ENCODE measurements at places on chromosomes 1 and 21.

- no peak for DNase-seq
Measured at GRCh38 chr1:96002201-96002600, 719.4 kb upstream of the PTBP2 start.

GRCh38 chr1:89530444-89531089, 5.9 kb downstream of the LRRC8B start:
- DNase-seq, result no peak

GRCh38 chr1:21926814-21927532, 10.1 kb downstream of the HSPG2 start:
- no peak for DNase-seq

GRCh38 chr1:54463259-54464030, 57.3 kb upstream of the SSBP3 start:
- no peak for DNase-seq

- no peak for DNase-seq
Measured at GRCh38 chr1:242651817-242652216, 127.3 kb upstream of the PLD5 start.

GRCh38 chr1:245996811-245997210, 510.3 kb downstream of the SMYD3 start:
- DNase-seq, result no peak

- no peak for DNase-seq
Measured at GRCh38 chr1:4330805-4331766, 323.3 kb upstream of the AJAP1 start.

DNA sequence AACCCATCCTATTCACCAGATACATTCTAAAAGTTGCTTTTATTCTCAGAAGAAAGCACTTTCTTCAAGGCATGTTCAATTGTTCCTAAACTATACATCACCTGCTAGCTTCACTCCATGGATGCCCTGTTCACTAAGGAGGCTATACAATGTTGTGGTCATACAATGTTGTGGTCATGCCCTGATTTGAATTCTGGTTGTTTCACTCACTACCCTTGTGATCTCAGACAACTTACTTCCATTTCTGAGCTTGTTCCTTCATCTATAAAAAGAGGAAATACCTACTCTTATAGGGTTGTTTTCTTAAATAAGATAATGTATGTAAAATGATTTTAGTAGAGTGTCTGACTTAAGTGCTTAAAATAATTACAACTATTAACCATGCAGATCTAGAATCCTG, 19.7 kb downstream of the EDEM3 start:
- DNase-seq, result peak; percentile 23

DNA sequence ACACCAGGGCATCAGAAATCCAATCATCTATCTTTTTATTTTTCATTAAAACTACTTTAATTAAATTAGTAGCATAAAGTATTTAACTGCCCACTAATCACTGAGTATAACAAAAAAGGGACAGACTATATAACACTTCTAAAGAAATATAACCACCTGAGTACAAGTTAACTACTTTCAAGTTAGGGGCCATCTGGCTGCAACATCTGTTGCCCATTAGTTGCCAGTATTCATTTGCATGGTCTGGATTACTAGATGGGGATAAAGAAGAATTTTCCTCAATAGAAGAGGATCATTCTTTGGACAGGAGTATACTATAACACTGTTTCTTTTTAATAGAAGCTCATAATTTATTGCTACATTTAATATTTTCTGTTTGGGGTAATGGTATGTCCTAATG, 446.4 kb downstream of the AMY1C start:
- DNase-seq, result no peak

DNA sequence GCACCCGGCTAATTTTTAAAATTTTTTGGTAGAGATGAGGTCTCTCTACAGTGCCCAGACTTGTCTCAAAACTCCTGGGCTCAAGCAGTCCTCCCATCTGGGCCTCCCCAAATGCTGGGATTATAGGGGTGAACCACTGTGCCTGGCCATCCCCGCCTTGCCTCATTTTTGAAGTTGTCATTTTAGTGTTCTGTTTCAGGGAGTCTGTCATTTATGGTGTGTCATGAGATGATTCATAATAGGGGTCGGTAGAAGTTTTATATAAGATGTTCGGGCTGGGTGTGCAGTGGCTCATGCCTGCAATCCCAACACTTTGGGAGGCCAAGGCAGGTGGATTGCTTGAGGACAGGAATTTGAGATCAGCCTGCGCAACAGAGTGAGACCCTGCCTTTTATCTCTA, 8.5 kb downstream of the PRCC start:
- DNase-seq, result no peak

DNA sequence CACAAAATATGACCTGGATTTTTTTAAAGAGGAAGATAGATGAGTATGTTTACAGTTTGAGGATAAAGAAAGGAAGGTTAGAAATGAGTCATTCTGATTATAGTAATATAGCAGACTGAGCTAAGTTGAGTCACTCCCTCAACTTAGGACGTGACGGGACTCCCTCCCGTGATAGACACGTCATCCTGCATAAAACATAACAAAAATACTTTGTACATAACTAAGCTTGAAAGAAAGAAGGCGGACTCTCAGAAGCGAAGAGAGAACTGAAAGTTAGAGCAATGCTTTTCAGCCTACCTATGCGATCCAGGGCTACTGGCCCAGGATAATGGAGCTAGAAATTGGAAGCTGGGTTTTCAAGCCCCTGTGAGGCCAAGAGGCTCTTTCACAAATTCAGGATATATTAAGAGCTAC, 53.0 kb upstream of the DESI2 start:
- peak; percentile 40 for DNase-seq

- no peak for DNase-seq
Measured at GRCh38 chr1:32208891-32209328, at the start of gene DCDC2B. Gene DCDC2B (plus strand): TSS chr1:32209089. CDS start chr1:32209094, 5 bp downstream.

DNA sequence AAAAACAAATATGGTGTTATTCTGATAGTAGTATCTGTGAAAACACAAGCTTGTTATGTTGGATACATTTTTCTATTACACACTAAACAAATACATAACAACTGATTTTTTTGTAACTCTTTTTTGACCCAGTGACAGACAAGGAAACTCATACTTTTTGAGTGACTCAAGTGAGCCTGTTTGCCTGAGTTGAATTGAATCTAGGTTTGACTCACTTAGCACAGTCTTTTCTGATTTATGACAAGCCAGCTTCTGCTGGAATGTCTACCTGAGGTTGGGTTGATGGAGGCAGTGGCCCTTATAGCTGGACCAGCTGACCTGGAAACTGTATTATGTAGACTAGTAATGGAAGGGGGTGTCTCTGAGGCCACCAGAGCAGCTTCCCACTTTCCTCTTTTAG, 4.2 kb upstream of the CLCA4 start:
- DNase-seq, result no peak

GRCh38 chr1:185419718-185420117, 102.7 kb upstream of the IVNS1ABP start:
- DNase-seq, result no peak

GRCh38 chr1:33519240-33519884, 46.9 kb downstream of the ZSCAN20 start:
- DNase-seq, result no peak

DNA sequence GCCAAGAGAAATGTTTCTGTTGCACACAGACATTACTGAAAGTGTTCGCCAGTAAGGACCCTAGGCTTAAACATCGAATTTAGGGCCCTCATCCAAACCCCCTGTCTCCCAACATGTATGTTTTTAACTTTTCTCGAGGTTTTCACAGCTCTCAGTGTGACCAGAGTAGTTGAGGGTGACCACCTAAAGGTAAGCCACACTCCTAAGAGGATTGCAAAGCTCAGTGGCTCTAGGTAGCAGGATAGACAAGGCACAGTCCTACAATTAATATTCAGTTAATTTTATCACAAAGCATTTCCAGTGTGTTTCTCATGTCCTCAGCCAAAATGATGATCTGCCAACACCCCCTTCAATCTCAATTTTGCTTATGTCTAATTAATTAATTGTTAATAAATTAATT, 695 bp upstream of the ALG14 start:
- no peak for DNase-seq

DNA sequence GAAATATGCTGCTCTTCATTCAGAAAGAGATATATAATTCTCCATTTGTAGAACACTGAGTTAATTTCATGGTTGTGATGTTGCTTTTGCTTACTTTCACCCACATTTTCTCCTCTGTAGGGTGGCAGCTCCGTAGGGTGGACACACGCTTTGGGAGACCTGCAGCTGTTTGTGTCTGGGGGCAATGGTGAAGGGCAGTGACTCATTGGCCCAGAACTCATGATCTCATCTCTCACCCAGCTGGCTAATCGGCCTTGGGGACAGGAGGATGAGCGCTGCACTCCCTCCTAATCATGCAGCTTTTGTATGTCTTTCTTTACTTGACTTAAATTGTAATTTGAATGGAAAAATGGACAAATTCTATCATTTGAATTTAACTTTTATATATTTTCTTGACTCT, 9.6 kb downstream of the DISC1 start:
- no peak for DNase-seq

- DNase-seq, result no peak
Measured at GRCh38 chr1:4452701-4453100, 201.7 kb upstream of the AJAP1 start.

DNA sequence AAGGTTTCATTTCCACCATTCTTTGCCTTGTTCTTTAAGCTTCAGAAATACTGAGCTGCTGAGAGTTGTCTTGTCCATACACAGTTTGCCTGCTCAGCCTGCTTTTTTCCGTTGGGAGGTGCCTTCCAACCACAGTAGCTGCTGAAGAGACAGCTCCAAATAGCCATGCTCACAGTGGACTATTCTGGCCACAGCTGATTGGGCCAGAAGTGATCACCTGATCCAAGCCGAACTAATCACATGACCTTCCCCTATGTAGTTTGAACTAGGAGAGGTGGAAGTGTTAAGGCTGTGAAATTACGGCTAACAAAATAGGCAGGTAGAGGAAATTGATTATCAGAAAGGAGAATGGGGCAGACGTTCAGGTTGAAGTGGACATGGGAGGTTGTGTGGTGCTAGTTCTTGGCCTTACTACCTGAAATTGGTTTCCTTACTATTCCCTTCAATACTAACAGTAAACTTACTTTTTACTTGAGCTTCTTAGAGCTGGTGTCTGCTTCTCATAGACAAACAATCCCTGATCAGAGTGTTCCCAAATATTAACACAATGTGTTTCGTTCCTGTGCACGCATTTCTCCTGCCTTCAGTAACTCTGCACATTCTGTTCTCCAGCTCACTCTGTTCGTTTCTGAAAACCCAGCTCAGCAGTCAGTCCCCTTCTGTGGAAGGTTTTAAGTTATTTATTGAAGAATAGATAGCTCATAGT, 136.1 kb downstream of the RWDD3 start:
- no peak for DNase-seq

DNA sequence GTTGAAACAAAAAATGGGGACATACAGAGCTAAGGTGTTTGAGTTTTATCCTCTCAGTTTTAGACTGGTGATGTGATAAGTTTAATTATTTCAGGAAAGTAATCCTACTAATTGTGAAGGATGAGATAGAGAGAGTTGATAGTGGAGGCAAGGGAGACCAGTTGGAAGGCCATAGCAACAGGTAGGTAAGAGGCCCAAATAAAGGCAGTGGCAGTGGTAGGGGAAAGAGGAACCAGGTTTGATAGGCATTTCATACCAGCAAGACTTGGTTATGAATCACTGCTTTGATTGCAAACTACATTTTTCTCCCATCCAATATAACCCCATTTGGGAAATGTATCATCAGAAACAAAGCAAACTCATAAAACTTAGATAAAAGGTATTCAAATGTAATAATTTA, 63.1 kb upstream of the SH3GLB1 start:
- no peak for DNase-seq

- DNase-seq, result peak; percentile 97
Measured at GRCh38 chr1:35192853-35193664, at the start of gene SFPQ. Gene SFPQ (minus strand): TSS chr1:35193145. CDS start chr1:35193049, 96 bp downstream.

GRCh38 chr21:25370311-25370744, 237.0 kb downstream of the MRPL39 start:
- no peak for DNase-seq

- peak; percentile 46 for DNase-seq
Measured at GRCh38 chr1:160346958-160347357, 3.8 kb downstream of the NCSTN start.

- no peak for DNase-seq
Measured at GRCh38 chr1:248288391-248288790, 10.6 kb upstream of the OR2T33 start.

DNA sequence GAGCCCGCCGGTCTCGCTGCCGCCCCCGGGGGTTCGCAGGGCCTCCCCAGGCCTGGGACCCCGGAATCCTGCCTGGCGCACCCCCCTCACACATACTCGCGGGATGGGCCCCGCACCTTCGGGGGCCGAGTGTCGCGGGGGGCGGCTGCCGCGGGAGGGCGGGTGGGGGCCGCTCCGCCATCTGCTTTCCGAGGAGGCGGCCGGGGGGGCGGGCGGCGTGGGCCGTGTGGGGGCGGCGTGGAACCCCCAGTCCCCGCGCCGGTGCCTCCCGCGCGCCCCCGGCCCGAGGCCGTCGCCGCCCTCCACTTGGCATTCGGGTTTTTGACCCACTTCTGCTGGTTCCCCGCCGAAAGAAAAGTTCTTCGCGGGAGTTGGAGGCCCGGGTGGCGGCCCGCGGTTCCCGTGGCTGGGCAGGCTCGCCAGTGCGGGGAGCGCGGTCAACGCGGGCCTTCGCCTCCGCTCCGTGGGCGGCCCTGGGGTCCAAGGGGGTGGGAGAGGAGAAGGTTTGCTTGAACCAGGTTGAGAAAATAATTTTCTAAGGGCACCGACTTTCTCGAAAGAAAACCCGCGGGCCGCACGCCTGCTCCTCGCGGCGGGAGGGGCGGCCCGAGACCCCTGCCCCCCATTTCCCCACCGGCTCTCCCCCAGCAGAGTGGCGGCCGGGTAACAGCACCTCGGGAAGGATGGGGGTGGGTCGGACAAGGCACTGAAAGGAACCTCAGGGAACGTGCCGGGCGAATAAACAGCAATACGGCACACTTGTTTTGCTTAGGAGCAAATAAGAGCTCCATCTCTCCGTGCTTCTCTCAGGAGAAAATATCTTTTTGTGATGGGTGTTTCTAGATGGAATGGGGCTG, 1.6 kb downstream of the PHF13 start:
- DNase-seq, result no peak

DNA sequence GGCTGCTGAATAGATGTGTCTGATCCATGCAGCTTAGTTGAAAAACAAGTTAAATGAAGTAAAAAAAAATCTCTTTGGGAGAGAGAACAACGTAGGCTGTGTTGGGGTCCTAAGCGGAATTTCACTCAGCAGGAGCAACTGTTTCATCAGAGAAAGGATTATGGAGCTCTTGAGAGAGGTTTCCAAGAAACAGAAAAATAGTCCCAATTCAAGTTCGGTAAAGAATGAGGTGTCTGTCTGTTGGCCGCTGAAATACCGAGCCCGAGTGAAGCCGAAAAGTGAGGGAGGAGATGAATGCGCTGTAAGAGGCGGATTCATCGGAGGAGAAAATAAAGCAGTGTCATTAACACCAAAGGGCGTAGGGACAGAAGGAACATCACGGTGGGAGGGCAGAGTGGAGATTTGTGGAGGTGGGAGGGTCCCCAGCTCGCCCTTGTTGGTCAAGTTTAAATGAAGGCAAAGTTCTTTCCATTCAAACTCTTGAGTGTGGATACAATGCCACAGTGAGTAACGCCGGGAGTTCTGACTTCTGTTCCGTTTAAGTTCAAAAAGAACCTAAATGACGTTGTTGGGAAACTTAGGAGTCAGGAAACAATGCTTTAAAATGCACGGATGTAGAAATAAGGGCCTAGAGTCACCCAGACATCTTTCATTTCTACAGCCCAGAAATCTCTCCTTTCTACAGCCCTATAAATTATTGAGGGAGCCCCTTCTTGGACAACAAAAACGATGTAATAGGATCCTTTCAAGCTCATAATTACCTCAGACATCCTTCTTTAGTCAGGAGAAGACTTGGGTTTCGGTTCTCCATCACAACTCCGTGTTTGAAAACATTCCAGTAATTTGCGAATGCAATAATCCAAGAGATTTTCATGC, 15.6 kb upstream of the SLC45A1 start:
- no peak for DNase-seq
